ENCODE measurements at places on chromosomes 3 and 15. TPM values are rescaled to one million over a fixed set of nuclear protein-coding genes. Genes with fewer than 3 reads are reported as not detected.

DNA sequence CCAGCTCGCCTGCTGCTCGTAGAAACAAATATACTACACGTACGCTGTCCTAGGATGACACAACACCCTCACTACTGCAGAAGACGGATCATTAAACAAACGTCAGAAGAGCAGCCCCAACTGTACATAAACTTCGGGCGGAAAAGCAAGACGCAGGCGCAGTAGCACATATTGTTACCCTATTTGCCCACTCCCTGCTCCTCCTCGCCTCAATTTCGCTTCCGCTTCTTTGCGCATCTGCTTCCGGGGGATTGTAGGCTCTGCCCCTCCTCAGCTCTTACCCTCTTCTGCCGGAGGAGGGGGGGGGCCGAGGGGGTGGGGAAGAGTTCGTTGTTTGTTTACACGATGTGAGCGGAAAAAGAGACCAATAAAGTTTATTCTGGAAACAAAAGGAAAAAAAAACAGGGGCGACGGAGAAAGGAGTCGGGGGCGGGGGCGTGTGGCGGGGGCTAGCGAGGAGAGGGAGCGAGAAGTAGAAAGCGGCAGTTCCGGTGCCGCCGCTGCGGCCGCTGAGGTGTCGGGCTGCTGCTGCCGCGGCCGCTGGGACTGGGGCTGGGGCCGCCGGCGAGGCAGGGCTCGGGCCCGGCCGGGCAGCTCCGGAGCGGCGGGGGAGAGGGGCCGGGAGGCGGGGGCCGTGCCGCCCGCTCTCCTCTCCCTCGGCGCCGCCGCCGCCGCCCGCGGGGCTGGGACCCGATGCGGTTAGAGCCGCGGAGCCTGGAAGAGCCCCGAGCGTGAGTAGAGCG is at the start of gene PIK3CA:
Gene PIK3CA (plus strand): TSS at position 485 of the 743 bp plus-strand sequence. CDS start 50,469 bp downstream, outside the sequence.
- DNase-seq, result peak; percentile 69

DNA sequence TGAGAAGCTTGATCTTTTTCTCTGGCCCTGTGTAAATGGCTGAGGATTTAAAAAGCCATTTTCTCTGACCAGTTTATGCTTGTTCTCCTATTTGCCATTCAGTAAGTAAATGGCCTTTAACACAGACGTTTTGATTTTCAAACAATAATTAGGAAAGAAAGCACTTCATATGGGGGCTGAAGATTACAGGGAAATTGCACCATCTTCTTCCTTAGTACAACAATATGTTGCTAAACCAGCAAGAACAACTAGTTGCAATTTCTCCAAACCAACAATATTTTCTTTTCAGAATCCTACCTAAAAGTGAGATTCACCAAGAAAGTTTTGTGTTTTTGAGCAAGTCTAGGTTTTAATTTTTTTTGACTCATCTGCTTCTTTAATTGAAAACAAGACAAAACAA is 80.5 kb upstream of the CCNL1 start:
- no peak for DNase-seq

DNA sequence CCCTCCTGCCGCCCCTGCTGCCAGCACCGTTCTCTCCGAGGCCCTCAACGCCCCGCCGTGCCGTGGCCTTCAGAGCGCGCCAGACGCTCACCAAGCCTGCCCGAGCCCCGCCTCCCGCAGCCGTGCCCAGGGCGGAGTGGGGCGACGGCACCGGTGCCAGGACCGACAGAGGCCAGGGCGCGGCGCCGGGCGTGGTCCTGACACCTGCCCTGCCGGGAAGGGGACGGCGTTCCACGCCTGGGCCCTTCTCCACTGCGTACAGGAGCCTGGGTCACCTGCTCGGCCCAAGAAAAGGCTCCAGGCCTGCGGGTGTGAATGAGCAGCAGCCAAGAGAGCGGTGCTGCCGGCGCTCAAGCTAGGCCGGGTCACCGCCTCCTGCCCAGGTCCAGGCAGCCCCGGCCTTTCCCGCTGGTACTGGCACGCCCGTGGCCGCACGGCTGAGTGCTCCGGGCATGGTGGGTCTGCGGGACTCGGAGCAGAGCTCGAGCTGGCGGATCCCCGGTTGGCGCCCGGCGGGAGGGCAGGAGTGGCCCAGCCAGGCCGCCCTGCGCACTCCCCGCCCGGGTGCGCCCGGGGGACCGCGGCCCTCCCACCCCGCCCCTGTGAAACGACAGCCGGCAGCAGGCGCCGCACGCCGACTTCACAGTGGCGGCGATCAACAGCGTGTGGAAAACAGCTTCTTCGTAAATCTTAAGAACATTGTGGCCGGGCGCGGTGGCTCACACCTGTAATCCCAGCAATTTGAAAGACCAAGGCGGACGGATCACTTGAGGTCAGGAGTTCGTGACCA is 4.2 kb downstream of the OCA2 start:
- DNase-seq, result no peak

LIPH gene
- 0.25 TPM for total RNA-seq

DNA sequence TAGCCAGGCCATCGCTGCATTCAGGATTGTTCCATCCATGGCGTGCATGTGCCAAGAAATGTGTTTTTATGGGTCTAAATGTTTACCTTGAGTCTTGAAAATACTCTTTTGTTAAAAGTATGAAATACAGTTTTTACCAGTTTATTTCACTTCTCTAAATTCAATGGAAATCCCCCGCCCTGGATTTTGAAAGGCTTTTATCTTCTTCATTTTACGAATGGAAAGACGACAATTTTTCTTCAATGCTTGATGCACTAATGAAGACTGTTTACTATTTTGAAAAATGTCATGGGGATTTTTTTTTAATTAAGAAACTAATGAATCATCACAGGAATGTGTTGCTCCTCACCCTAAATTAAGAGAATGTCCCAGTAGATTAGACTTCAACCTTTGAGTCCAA is 83.5 kb downstream of the FAM81A start:
- no peak for DNase-seq

GRCh38 chr3:151379083-151379734 is 5.3 kb downstream of the P2RY12 start:
- DNase-seq, result no peak

GRCh38 chr3:195914648-195915473 is 6.5 kb upstream of the TNK2 start:
- DNase-seq, result peak; percentile 97

GRCh38 chr3:64039981-64040733 is 16.9 kb upstream of the PSMD6 start:
- DNase-seq, result no peak

TM4SF18 gene
- 22.3 TPM for total RNA-seq

LRRC49 gene
- total RNA-seq, result 2.5 TPM

DNA sequence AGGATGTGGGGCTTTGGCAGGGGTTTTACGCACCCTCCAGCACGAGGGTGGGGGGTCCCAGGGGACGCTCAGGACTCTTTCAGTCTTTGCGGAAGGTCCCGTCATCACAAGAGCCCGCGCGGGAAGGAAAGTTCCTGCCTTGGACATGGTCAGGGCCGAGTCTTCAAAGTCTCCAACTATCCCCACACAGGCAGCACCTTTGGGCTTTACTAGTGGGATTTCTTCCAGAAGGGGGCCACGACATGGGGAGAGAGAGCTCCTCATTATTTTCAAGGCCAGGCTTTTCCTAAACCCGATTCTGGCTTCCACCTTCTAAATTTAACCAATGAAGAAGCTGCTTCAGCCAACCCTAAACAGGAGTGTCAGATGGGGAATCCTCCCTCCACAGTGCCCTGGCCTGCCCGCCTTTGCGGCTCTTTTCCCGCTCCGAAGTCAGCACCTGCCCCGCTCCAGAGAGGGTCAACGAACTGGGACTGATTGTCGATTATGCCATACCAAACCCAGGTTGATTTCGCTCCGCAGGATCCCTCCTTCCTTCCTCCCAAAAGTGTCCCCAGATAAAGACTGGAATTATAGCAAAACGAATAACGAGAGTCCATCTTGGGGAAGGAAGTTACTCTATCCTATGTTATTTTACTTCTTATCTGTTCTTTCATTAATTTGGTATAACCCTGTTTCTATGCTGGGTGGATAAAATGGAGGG is 11.0 kb downstream of the SHOX2 start:
- no peak for DNase-seq

CGNL1 gene
- total RNA-seq, result 13.7 TPM

DNA sequence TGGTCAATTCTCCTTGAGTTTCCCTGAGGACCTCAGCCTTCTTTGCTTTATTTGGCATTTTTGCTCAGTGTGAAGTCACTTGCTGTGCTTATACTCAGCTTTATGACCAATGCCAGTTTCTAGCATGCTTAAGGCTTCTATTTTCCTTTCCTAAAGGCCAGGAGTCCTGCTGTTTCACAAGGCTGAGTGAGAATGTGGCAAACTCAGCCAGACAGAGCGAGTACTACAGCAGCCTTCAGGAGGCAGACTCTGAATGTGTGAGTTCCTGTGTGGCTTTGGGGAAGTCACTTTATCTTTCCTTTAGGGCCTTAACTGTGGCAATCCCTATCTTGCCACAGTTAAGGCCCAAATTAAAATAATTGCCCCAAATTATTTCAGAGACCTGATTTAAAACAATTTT is 213.2 kb upstream of the MRPL3 start:
- DNase-seq, result no peak

DNA sequence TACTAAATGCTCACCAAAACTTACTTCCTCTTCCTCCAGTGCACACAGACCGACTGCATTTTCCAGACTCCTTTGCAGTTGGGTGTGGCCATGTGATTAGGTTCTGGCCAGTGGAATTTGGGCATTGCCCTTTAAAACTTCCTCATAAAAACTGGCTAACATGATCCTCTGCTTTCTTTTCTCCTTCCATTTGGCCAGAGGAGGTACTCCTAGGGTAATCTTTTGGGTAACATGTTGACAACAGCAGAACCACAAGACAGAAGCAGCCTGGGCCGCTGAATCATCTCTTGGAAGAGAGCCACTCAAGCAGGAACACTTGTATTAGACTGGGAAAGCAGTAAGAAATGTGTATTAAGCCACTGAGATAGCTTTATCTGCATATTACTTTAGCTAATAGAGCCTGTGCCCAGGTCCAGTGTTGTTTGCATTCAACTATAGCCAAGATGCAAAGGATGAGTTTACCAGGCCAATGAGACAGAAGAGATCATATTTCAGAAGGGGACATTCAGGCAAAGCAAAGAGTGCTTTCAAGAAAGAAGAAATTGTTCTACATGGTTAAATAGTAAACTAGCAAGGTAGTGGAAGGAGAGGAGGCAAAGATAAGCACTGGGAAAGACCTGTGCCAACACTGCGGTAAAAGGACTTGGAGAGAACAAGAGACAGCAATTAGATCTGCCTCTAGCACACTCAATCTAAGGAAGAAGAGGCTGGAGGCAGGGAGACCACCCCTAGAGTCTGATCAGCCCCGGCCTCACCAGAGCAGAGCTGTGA is 79.8 kb downstream of the PLCH1 start:
- peak; percentile 24 for DNase-seq

TRIM42 gene
- total RNA-seq, result not detected

NMB gene
- 35.6 TPM for total RNA-seq

DNA sequence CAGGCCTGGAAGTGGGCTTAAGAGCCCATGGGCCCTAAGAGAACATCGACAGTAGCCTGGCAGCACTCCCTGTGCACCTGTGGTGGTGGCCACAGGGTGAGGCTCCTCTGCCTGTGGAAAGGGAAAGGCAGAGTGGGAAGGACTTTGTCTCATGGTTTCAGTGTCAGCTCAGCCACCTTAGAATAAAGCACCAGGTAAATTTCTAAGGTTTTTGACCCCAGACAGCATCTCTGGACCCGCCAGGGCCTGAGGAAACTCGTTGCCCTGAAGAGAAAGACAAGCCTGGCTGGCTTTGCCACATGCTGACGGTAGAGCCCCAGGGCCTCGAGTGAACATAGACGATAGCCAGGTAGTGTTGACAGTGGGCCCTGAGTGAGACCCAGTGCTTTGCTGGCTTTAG is 22.1 kb downstream of the GOLGA6A start:
- DNase-seq, result no peak

DNA sequence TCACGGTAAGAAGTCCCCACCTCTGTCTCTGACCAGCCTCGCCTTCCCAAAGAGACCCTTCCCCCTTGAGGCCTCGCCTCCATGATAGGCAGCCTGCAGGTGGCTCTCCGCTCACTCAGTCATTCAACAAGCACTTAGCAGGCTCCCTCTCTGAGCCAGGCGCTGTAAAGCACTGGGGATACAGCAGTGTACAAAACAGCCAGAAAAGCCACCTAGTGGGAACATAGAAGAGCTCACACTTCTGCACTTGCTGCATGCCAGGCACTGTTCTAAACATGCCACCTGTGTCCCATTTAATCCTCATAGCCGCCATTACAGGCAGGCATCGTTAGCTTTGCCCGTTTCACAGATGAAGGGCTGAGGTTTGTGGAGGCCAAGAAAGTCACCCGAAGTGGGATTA is 56.0 kb downstream of the SEMA3G start:
- DNase-seq, result no peak

DNA sequence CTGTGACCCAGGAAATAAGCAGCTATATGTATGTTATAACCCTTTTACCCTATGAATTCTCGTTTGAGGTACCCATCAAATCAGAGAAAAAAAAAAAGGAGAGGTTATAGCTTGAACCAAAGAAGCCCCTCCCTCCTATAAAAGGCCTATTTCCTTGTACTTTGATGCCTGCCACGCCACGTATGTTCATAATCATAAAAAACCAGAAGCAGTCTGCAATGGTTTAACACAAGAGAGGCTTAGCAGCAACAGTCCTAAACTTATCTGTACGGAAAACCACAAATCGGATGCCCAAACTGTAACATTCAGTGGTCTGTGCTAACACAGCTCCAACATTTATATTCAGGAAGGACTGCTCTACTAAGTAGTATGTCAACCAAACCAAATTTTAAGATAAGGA is 21.2 kb downstream of the CCR8 start:
- no peak for DNase-seq
